ENCODE measurements at places on chromosomes 3 and 15.

- no peak for DNase-seq
Measured at GRCh38 chr15:36406366-36406765, 173.1 kb upstream of the CDIN1 start.

DNA sequence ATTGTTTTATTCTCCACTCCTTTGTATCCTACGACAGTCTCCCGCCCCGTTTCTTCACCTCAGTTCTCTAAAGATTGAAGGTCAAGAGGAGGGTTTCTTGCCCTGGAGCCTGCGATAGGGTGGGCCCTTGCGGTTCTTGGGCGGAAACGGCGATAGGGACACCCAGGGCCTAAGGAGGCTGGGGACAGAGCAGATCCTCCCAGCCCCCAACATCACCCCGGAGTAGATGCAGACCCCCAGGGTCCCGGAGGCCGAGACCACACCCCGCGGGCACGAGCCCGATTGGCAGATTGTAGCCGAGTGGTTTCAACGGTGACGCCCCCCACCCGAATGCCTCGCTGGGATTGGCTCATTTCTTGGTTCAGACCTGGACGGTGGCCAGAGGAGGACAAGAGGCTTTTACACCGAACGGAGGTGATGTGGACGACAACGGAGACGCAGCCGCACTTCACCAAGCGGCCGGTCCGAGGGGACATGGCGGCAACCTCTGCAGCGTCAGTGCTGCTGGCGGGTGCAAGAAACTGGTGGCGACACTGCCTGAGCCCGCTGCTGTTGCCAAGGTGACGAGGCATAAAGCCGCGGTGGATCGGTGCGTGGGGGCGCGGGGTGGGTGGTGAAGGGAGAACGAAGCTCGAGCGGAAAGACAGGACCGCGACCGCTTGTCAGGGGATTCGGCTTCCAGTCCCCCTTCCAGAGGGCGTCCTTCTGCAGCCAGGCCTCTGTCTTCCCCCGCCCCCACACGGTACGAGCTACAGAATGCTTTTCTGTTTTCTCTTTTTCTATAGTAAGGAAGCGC lies 19.0 kb upstream of the MCF2L2 start:
- DNase-seq = peak; percentile 90

- no peak for DNase-seq
Measured at GRCh38 chr3:9595877-9596276, 42.3 kb upstream of the LHFPL4 start.

DNA sequence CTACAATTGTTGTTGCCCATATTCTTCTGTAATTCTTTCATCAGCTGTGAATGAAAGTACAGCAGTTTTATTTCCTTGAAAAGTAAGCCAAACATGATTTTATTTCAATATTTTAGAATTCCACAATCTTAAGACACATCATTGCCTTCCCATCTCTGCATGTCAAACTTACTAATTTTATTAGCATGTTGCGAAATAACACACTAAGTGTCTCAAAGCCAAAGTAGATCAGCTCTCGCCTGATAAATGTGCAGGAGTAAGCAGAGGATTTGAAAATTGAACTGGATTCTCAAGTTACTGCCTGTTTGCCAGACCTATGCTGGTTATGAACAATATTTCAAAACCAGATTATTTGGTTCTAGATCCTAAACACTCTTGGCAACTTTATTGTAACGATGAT lies 25.7 kb downstream of the TGFBR2 start:
- no peak for DNase-seq

GRCh38 chr3:169772897-169773816 lies at the start of gene MYNN:
TSS of gene MYNN (plus strand) at chr3:169773396. CDS start at chr3:169774296, 900 bp downstream.
- peak; percentile 88 for DNase-seq

- DNase-seq = no peak
Measured at GRCh38 chr3:187051724-187052366, 87.5 kb downstream of the RPL39L start.

GRCh38 chr3:184737063-184737462 lies 25.2 kb upstream of the MAGEF1 start:
- no peak for DNase-seq

GRCh38 chr15:82944056-82944455 lies 8.5 kb downstream of the HOMER2 start:
- DNase-seq = no peak

DNA sequence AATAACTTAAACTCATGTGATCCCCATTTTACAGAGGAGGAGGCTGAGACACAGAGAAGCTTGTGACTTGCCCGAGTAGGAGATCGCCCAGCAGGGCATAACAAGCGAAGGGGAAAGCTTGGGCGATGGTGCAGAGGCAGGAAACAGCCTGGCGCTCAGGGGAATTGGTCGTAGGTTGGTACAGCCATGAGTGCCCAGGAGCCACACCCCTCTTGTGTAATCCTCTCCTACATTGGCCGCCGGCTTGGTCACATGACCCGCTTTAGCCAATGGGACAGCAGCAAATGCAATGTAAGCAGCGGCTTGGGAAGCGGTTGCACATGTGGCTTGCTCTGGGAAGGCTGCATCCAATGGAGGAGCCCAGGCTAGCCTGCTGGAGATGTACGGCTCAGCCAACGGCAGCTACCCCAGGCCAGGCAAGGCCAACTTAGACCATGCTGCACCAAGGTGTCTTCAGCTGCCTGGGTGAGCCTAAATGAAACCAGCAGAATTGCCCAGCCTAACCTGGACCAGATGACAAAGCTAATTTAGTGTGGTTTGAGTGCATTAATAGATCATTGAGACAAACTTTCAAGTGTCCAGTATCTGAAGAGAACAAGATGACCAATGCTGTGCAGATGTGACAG lies 50.3 kb upstream of the SLC6A6 start:
- DNase-seq = no peak

DNA sequence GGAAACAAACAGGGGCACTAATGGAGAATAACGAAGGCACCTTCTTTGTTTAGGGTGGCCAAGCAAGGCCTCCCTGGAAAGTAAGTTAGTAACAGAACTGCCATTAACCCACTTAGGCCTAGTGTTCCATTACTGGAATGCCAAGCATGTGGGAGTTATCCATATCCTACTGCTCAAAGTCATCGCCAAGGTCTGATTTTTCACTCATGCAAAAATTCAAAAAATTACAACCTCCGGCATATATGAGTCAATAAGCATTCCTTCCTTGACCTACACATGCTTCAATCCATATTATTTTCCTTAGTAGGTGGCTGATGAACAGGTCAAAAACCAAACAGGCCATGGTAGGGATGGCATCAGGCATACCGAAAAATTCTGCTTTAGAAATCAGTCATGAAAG lies 1097.2 kb downstream of the FHIT start:
- DNase-seq = no peak

GRCh38 chr15:92107510-92107909 lies 254.0 kb downstream of the SLCO3A1 start:
- DNase-seq = no peak

- no peak for DNase-seq
Measured at GRCh38 chr3:66181764-66182163, 39.0 kb upstream of the SLC25A26 start.

- DNase-seq = no peak
Measured at GRCh38 chr3:69540706-69541581, 155.1 kb upstream of the FRMD4B start.

DNA sequence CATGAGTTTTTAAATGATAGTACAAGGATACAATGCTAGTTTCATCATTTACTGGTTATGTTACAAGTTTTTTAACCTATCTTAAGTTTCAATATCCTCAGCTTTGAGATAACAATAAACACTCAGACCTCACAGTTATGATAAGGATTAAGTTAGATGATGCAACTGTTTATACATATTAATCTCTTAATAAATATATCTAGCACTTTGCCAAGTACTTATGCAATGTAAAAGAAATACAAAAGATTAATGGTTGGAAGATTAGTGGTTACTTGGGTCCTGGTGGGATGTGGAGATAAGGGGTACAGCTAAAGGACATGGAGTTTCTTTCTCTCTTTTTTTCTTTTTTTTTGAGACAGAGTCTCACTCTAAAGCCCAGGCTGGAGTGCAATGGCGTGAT lies 12.0 kb downstream of the SPPL2A start:
- DNase-seq = no peak

DNA sequence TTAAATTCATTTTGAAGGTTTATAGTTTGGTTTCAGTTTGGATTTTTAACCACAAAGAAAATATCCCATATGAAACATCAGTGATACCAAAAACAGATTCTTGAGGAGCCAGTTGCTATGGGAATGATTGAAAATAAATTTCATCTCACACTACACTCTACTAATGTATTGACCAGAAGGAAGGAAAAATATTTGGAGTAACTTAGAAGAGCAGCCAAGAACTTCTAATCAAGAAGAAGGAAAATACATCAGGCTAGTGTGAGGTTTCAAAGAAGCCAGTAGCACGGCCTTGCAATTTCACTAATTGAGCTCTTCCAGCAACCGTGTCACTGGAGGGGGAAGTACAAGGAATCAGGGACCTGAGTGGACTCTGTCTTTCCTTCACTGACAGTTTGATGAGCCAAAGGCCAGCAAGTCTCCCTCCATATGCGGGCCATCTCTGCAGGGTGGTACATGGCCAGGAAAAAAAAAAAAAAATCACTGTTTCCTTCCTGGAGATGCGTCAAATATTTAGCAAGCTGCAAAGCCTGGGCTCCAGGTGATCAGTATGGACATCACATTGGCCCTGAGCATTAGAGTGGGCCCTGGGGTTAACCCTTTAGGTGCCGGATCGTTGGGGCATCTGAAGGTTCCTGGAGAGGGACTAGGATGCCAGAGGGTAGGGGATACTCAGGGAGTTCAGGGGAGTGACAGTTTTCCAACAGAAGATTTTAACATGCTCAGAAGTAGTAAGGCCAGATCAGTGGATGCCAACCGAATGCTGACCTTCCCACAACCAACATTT lies 37.1 kb downstream of the SLC12A8 start:
- no peak for DNase-seq

DNA sequence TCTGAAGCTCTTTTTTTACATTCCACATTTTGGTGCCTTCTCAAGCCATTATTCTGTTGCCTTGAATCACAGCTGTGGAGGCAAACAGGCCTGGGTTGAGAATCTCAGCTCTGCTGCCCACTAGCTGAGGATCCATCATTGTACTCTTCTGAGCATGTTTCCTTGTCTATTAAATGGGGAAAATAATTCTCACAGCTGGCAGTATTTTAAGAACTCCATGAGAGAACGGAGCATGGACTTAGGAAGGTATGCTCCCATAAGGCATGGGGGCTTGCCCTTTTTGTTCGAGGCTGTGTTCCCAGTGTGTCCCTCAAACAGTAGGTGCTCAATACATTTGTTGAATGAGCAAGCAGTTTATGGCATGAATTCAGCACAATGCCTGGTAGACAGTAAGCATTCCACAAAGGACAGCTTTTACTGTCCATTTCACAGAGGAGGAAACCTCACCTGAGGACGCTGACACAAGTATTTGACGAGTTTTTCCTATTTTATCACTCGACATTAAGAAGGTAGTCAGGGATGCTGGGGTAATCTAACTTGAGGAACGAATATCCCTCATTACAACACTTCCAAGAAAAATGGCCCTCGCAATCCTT lies 2.1 kb upstream of the PTPRG start:
- no peak for DNase-seq

- peak; percentile 73 for DNase-seq
Measured at GRCh38 chr15:67784090-67784781, 41.1 kb upstream of the SKOR1 start.

- no peak for DNase-seq
Measured at GRCh38 chr3:184807549-184807948, 4.4 kb upstream of the VPS8 start.

DNA sequence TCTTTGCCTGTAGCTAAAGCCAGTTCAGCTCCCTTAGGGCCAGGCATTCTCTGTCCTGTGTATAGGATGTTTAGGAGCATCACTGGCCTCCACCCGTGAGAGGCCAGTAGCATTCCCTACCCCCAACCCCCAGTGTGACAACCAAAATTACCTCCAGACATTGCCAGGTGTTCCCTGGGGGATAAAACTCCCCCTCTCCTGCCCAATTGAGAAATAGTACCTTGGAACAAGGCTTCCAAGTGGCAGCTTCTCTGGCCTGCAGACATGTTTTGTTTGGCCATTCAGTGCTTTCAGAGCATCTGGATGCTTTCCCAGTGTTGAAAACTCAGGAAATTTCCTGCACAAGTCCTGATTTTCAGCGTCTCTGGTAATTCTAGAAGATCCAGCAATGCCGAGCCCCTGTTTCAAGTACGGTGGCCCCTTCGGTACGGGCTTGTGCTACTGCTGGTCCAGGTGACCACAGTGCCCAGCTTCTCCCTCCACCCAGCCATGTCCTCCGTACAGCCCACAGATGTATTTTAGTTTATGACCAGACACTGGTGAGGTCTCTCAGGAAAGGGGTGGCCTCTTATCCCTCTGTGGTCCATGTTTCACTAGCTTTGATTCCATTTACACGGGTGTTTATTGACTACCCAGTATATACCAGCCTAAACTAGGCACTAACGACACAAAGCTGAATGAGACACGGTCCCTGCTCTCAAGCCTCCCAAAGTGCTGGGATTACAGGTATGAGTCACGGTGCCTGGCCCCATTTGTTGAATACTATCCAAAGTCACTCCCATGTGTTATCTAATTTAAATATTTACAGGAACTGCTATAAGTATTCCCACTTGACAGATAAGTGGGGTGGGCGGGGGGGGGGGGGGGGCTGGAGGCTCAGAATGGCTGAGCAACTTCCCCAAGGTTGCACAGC lies 125.4 kb upstream of the RAD18 start:
- no peak for DNase-seq

GRCh38 chr3:67414740-67415139 lies 239.7 kb downstream of the SUCLG2 start:
- DNase-seq = no peak

- no peak for DNase-seq
Measured at GRCh38 chr15:35470441-35470840, 75.5 kb downstream of the DPH6 start.

DNA sequence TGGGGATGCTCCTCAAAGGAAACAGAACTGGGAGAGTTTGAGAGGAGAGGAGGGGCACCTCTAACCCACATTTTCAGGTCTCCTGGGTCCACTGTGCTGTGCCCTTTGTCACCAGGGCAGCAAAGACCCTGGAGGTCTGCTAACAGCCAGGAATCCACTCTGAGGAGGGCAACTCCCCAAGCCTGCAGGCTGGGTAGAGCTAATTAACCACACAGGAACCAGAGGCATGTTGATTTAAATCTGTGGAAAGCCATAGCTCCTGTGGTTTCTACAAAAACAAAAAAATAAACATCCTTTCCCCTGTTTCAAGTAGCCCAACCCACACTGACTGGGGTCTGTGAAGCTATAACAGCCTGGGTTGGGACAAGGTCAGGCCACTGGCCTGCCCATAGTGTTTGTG lies 2.2 kb upstream of the BSN start:
- no peak for DNase-seq

DNA sequence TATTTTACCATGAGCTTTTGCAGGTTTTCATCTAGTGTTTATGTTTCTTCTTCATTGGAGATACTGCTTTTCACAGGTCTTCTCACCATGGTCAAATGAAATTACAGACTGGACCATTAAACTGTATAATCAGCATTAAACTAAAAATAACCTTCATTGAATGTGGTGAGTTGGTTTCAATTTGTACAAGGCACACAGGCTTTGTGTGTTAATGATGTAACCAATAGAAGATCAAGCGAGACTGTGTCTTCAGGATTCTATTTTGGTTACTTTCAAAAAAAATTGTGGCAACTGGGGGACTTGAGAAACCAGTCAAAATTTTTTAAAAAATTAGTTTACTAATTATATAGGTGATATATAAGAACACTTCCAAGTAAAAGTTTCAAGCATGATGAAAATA lies 54.3 kb upstream of the GCSAM start:
- no peak for DNase-seq
